Left lung (tissue), 14 donors: ENCODE measurements at places on chromosomes 11 and 22. TPM values are rescaled to one million over a fixed set of nuclear protein-coding genes. Genes with fewer than 3 reads are reported as not detected.

- peak; percentile 62 for DNase-seq
Observed at GRCh38 chr22:31970490-31971444, 26.4 kb downstream of the YWHAH start.

DNA sequence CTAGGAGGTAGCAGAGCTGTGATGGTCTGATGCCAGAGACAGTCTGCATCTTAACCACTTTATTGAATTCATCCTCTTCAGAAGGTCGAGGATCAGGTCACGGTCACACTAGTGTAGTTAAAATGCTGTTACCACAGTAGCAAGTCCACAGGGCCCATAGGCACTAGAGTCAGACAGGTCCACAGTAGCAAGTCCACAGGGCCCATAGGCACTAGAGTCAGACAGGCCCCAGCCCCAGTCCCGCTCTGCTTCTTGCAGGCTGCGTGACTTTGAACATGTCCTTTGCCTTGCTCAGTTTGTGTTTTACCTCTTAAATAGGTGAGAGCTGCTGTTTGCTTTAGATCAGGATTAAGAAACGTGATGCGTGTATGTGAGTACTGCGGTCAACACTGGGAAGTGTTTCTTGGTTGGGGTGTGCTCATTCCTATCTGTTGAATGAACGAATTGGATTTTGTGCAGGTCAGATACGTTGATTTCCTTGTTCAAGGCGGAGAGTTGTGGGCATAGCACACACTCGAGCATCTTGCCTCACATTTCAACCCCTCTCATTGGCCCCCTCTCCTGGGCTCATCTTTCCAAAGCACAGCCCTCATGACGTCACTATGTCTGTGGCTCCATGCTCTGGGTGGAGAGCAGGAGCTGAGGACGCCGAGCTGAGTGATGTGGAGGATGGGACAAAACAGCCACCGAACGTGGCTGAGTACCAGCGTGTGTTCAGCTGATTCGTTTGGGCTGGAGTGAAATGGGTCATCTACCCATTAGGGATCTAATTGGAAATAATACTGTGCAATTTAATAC, 191.7 kb downstream of the TBC1D22A start:
- no peak for DNase-seq

- no peak for DNase-seq
Observed at GRCh38 chr11:70420008-70420464, 21.7 kb downstream of the CTTN start.

Gene OVOL1
- polyA plus RNA-seq = 0.28 TPM

Gene OR51E2
- polyA plus RNA-seq = not detected

Gene DSCAML1
- 1.2 TPM for polyA plus RNA-seq
